ENCODE measurements at places on chromosomes 6 and 20.

GRCh38 chr6:36826520-36827227 is 12.6 kb downstream of the CPNE5 start:
- H3K36me3 ChIP-seq: no peaks in the 10 kb centered on the region
- peaks cover 15% of the 10 kb centered on the region for H3K4me1 ChIP-seq
- no peaks in the 10 kb centered on the region for H3K27me3 ChIP-seq
- no peak overlapping the region for H3K4me3 ChIP-seq

GRCh38 chr6:1590580-1590979 is 19.1 kb upstream of the FOXC1 start:
- H3K4me1 ChIP-seq: no peaks in the 10 kb centered on the region
- peaks cover 23% of the 10 kb centered on the region for H3K27me3 ChIP-seq
- no peak overlapping the region for H3K27ac ChIP-seq

DNA sequence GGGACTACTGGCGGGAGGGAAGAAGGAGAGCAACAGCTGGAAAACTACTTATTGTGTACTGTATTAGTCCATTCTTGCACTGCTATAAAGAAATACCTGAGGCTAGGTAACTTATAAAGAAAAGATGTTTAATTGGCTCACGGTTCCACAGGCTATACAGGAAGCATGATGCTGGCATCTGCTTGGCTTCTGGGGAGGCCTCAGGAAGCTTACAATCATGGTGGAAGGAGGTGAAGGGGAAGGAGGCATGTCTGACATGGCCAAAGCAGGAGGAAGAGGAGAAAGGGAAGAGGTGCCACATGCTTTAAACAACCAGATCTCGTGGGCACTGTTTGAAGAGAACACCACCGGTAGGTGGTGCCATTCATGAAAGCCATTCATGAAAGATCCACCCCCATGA is 67.3 kb downstream of the GMDS start:
- H3K4me3 ChIP-seq: no peak overlapping the region
- no peaks in the 10 kb centered on the region for H3K36me3 ChIP-seq
- H3K27me3 ChIP-seq: no peaks in the 10 kb centered on the region
- no peaks in the 10 kb centered on the region for H3K4me1 ChIP-seq
- H3K27ac ChIP-seq: no peak overlapping the region
- DNase-seq: no peak

- no peak overlapping the region for H3K4me3 ChIP-seq
- no peaks in the 10 kb centered on the region for H3K27me3 ChIP-seq
- no peak for DNase-seq
- no peak overlapping the region for H3K27ac ChIP-seq
- H3K36me3 ChIP-seq: no peaks in the 10 kb centered on the region
Observed at GRCh38 chr6:50984135-50984534, 165.5 kb downstream of the TFAP2B start.

GRCh38 chr6:136795386-136795785 is 3.1 kb upstream of the MAP3K5 start:
- H3K27ac ChIP-seq: no peak overlapping the region
- H3K4me1 ChIP-seq: peaks cover 5% of the 10 kb centered on the region
- DNase-seq: no peak
- H3K4me3 ChIP-seq: no peak overlapping the region

- H3K27ac ChIP-seq: no peak overlapping the region
- DNase-seq: no peak
- no peak overlapping the region for H3K4me3 ChIP-seq
- no peaks in the 10 kb centered on the region for H3K36me3 ChIP-seq
Observed at GRCh38 chr20:14538433-14538832, 201.0 kb upstream of the FLRT3 start.

DNA sequence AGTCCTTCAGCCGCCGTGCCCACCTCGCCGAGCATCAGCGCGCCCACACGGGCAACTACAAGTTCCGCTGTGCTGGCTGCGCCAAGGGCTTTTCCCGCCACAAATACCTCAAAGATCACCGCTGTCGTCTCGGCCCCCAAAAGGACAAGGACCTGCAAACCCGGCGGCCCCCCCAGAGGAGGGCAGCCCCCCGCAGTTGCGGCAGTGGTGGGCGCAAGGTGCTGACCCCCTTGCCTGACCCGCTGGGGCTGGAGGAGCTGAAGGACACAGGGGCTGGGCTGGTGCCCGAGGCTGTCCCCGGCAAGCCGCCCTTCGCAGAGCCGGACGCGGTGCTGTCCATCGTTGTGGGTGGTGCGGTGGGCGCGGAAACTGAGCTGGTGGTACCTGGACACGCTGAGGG is 20.1 kb upstream of the CHMP4B start:
- no peaks in the 10 kb centered on the region for H3K4me1 ChIP-seq
- DNase-seq: no peak
- H3K27me3 ChIP-seq: no peaks in the 10 kb centered on the region
- H3K27ac ChIP-seq: no peak overlapping the region

GRCh38 chr6:53333439-53334408 is 15.0 kb downstream of the ELOVL5 start:
- no peak overlapping the region for H3K4me3 ChIP-seq
- DNase-seq: no peak
- no peak overlapping the region for H3K27ac ChIP-seq
- H3K27me3 ChIP-seq: no peaks in the 10 kb centered on the region
- peaks cover 13% of the 10 kb centered on the region for H3K4me1 ChIP-seq
- no peaks in the 10 kb centered on the region for H3K36me3 ChIP-seq

- no peak for DNase-seq
- no peaks in the 10 kb centered on the region for H3K27me3 ChIP-seq
- peaks cover 14% of the 10 kb centered on the region for H3K4me1 ChIP-seq
- no peak overlapping the region for H3K27ac ChIP-seq
Observed at GRCh38 chr6:14682812-14683211, 563.1 kb upstream of the JARID2 start.

- H3K4me1 ChIP-seq: no peaks in the 10 kb centered on the region
- DNase-seq: no peak
- peaks cover 5% of the 10 kb centered on the region for H3K36me3 ChIP-seq
- H3K27ac ChIP-seq: no peak overlapping the region
- no peaks in the 10 kb centered on the region for H3K27me3 ChIP-seq
Observed at GRCh38 chr6:149140910-149141290, 176.6 kb upstream of the TAB2 start.

GRCh38 chr6:136967876-136968752 is 46.0 kb downstream of the SLC35D3 start:
- DNase-seq: peak; percentile 79
- no peak overlapping the region for H3K27ac ChIP-seq
- H3K4me1 ChIP-seq: peaks cover 3% of the 10 kb centered on the region
- H3K36me3 ChIP-seq: no peaks in the 10 kb centered on the region
- H3K27me3 ChIP-seq: no peaks in the 10 kb centered on the region
